ENCODE measurements at places on chromosomes 3 and 15.

DNA sequence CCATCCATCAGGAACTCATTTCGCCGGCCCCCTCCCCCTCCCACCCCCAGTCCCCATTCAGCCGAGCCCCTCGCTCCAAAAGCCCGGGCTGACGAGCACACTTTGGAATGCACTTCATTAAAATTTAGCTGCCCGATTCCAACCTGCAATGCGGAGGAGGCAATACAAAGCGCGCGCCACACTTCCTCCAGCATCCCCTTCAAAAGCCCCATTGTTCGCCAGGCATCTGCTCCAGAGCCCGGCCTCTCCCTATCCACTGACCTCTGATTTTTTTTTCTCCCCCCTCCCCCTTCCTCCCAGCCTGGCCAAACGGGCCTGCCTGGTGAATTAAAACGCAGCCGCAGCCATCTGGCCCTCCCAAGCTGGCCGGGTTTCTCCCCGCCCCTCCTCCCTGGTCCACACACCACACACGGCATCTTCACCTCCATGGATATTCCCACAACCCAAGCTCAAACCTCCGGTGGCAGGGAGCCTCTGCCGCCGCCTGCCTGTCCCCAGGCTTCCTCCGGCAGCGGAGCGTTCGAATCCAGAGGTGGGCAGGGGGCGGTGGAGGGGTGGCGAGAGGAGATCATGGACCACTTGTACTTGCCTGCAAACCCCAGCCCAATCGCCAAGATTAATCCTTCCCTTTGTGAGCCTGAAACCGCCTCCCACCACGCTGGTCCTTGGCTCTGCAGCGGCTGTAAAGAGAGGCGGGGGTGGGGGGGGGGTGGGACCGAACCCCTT is 441.3 kb downstream of the MAGI1 start:
- no peak for DNase-seq

GRCh38 chr15:39365161-39365560 is 215.7 kb upstream of the THBS1 start:
- no peak for DNase-seq

DNA sequence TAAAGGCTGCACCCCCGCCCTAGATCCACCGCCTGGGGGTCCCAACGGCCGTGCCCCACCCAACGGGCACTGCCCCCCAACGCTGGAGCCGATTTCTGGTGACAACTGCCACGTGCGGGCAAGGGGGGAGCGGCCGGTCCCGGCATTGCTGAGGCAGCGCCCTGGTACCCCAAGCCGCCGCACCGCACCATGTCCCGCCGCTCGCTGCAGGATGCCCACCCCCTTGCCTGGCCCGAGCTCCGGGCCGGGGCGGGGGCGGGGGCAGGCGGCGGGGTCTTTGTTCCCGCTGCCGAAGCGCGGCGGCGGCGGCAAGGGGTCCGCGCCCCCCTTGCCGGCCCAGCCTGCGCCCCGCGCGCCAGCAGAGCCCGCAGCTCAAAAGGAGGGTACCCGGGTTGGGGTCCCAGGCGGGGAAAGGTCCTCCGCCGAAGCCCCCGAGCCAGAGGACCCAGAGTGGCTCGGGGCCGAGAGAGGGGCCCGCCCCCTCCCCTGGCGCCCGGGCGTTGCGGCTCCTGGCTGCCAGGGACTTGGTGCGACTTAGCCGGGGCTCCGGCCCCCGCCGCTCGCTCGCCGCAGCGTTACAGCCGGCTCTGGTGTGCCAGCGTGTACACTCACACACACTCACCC is 678 bp downstream of the SEMA7A start:
- no peak for DNase-seq

- no peak for DNase-seq
Observed at GRCh38 chr3:127175272-127175671, 17.7 kb upstream of the PRR23E start.

DNA sequence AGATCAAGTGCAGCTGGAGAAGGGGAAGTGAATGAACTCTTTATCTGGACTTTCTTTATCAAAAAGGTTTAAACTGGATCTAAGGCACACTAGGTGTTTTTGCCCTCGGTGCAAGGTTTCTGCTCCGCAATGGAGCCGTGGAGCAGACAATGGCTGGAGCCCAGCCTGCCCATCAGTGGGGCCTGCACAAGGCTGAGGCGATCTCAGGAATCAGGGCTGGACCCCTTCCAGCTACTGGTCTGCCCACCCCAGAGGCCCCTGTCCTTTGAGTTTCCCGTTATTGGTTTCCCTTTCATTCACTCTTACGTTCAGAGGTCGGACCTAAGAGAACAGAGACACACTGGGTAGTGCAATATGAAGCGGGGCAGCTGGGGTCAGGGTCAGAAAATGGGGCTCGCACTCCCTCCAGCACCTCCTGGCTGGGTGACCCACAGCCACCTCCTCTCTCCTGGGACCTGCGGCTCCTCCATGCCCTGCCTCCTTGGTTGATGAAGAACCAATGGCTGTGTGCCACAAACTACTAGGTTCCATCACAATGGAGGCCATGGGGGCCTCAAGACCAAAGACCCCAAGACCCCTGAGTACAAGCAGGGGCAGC is 164.6 kb downstream of the CHSY1 start:
- DNase-seq: no peak

GRCh38 chr15:74662064-74662860 is 33.6 kb downstream of the EDC3 start:
- DNase-seq: no peak
